ENCODE measurements at places on chromosomes 11 and 22. TPM values are rescaled to one million over a fixed set of nuclear protein-coding genes. Genes with fewer than 3 reads are reported as not detected.

MS4A15 gene
- total RNA-seq = not detected

ATL3 gene
- 29.8 TPM for total RNA-seq

LRRC56 gene
- 0.94 TPM for total RNA-seq

OR4A16 gene
- total RNA-seq = not detected

OR51I1 gene
- not detected for total RNA-seq

OR2AG2 gene
- 0.10 TPM for total RNA-seq

MFRP gene
- total RNA-seq = not detected

OR52N5 gene
- not detected for total RNA-seq

SELENOH gene
- total RNA-seq = 58.0 TPM

OR56A1 gene
- under 0.01 TPM for total RNA-seq

LARGE2 gene
- total RNA-seq = 0.94 TPM

GRM5 gene
- not detected for total RNA-seq
